Fibroblast of the aortic adventitia (primary cell): ENCODE measurements at places on chromosomes 12 and 14. TPM values are rescaled to one million over a fixed set of nuclear protein-coding genes. Genes with fewer than 3 reads are reported as not detected.

Gene HECTD1
- total RNA-seq, result 266 and 380 TPM in 2 replicates

- no peak for DNase-seq
Observed at GRCh38 chr12:108117163-108117849, 11.8 kb upstream of the WSCD2 start.

DNA sequence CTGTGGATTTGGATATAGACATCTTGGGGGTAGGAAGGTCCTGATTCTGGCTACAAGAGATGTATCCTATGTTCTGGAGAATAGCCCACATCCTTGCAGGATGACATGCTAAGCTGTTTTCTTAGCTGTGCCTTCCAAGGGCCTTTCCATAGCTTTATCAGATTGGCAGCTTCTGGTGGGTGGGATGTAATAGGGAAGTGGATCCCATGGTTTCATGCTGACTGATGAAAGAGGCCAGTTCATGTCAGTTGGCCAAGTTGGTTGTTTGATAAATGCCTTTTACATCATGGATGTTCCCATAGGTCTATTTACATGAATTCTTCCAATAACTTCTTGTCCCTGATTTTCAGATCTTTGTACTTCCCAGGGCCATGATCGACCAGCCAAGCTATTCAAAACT lies 169.1 kb upstream of the RMST start:
- DNase-seq, result no peak

Gene ZNF891
- total RNA-seq, result 1.8 and 1.9 TPM in 2 replicates

DNA sequence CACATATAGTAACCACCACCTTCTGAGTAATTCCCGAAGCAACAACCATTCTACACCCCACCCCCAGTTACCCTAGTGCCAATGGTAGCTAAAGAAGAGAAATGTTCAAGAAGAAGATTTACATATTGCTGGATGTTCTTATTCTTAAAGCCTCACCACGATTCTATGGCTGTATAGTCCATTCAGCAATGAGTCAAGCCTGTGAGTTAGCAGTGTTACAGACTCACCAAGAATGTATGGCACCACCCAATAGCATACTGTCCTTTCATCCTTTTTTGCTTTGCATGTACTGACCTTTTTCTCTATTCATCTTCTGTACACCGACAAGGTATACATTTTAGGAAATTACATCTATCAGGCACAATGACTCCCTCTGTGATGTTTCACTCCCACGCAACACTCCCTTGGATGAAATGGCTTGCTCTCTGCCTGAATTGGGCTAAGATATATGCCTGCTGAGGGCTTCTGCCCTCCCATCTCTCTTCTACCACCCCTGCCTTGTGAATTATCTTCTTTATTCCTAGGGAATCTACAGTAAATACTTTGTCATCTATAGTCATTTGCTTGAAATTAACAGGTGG lies 945.8 kb downstream of the DIO2 start:
- no peak for DNase-seq

Gene RHEBL1
- total RNA-seq, result 0.25 and 0.54 TPM in 2 replicates

- DNase-seq, result no peak
Observed at GRCh38 chr12:32025906-32026305, 66.7 kb downstream of the RESF1 start.

DNA sequence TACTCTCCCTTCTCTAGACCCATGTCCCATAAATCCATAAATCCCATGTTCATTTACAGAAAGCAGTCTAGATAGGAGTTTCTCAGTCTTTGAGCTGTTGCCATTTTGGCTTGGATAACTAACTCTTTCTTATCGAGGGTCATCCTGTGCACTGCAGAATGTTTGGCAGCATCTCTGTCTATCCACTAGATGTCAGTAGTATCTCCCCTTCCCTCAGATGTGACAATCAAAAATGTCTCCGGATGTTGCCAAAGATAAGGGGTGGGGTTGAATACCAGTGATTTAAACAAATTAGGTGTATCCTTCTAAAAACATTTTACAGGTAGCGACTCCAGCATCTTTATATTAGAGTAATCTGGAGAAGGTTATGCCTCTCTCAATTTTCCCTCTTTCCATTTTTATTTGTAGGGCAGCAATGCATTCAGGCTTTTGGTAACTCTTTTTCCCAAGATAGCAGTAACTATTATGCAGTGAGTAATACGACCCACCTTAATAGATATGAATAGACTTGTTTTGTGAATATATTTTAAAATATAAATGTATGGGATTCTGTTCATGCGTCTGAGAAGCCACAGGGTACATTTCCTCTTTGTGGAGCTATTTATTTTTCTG lies 100.7 kb downstream of the LRRK2 start:
- peak; percentile 14 for DNase-seq

GRCh38 chr12:132444957-132445883 lies 44.7 kb upstream of the FBRSL1 start:
- no peak for DNase-seq

DNA sequence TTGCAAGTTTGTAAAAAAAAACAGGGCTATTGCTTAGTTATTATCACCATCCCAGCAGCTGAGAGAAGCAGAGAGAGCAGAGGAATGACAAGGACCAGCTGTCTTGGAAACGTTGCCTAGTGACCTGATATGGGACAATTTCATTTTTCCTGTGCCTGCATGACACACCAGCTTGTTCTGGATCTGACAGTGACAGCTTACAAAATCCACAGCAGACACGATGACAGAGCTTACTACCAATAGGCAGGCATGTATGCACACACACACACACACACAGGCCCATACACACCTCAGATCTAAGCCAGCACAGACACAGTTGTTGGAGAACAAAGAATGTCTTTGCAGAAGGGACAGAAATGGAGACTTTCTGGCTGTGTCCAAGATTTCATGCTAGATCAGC lies 25.4 kb downstream of the HSPB8 start:
- DNase-seq, result no peak

DNA sequence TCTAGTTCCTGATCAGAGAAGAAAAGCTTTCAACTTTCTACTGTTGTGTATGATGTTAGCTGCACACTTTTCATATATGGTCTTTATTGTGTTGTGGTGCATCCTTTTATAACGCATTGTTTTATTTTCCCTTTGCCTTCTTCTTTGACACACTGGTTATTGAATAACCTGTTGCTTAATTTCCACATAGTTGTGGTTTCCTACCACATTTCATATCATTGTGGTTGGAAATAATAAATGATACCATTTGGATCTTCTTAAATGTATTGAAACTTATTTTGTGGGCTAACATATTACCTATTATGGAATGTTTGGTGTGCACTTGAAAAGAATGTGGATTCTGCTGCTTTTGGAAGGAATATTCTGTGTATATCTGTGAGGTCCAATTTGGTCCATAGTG lies 64.9 kb downstream of the GPHN start:
- DNase-seq, result peak; percentile 1

- DNase-seq, result no peak
Observed at GRCh38 chr12:1445807-1446206, 148.6 kb downstream of the FBXL14 start.

- no peak for DNase-seq
Observed at GRCh38 chr12:56346675-56347074, 8.0 kb downstream of the IL23A start.

Gene BBOF1
- total RNA-seq, result 9.8 and 13.2 TPM in 2 replicates

GRCh38 chr14:40188006-40188405 lies 755.8 kb upstream of the FBXO33 start:
- no peak for DNase-seq

DNA sequence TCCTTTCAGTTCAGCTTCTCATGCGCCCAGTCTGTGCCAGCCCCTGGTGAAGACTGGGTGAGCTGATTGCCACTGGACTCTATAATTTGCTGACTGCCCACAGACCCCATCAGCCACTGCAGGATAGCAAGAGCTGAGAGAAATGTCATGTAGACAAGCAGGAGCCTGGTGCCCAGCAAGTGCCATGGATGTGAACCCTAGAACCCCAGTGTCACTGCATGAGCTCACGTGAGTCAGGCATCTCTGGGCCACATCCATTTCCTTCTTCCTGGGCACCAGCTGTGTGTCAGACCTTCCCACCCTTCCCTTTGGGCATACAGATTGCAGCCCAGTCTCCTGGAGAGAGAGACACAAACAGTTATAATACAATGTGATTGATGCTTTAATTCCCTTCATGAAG lies 73.8 kb downstream of the NTF3 start:
- no peak for DNase-seq

- peak; percentile 43 for DNase-seq
Observed at GRCh38 chr12:28937196-28937595, 211.9 kb upstream of the FAR2 start.

GRCh38 chr14:73997944-73998447 lies 21.1 kb downstream of the ENTPD5 start:
- no peak for DNase-seq

DNA sequence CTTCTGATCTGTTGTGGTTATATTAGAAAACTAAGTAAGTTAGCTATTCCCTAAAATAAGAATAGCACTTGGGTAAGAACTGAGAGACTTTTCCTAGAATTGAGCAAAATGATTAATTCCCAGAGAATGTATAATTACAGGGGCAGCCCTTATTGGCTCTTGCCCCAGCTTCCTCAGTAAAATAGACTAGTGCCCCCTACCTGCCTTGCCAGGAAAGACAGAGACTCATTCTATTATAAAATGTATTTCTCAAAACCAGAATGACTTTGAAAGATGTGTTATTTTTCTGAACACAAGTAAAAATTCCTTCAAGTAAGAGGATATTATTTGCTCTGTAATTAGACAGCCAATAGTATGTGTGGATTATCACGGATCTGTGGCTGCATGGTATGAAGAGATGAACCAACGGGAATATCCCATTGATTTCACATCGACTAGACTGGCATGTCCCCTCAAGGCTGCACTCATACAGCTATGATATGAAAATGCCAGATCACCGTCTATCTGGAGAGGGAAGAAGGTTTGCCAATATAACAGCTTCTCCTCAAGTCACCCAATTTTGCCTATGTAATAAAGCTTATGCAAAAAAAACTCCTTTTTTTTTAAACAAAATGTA lies 7.4 kb upstream of the GLRX5 start:
- DNase-seq, result peak; percentile 92

GRCh38 chr12:83042441-83043200 lies 355.9 kb downstream of the TMTC2 start:
- peak; percentile 11 for DNase-seq

DNA sequence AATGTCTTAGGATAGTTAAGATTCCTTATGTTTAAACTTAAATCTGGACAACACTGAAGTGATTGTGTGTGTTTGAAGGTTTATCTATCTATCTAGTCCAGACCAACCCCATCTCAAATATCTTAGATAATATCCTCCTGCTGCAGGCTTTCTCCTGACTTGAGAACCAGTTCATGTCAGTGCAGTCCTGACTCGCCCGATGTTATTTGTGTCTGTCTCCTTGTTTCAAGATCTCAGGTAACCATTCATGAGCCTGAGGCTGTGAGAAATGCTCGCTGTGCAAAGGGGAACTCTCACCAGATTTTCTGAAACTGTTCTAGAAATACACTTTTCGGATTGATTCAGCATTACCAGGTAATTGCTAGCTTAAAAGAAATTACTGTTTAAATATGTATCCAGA lies 356.2 kb downstream of the SNAPC1 start:
- DNase-seq, result no peak

GRCh38 chr14:68337279-68337678 lies 455.6 kb downstream of the ZFP36L1 start:
- DNase-seq, result no peak

- no peak for DNase-seq
Observed at GRCh38 chr14:79660053-79660939, 551.0 kb downstream of the DIO2 start.

GRCh38 chr12:131896811-131897270 lies 2.4 kb downstream of the ULK1 start:
- no peak for DNase-seq
